ENCODE measurements at places on chromosomes 7 and 10.

GRCh38 chr7:90982228-90982627 is 282.0 kb upstream of the FZD1 start:
- no peak for DNase-seq

- DNase-seq: peak; percentile 48
Observed at GRCh38 chr10:61452151-61452651, 980 bp downstream of the TMEM26 start.

DNA sequence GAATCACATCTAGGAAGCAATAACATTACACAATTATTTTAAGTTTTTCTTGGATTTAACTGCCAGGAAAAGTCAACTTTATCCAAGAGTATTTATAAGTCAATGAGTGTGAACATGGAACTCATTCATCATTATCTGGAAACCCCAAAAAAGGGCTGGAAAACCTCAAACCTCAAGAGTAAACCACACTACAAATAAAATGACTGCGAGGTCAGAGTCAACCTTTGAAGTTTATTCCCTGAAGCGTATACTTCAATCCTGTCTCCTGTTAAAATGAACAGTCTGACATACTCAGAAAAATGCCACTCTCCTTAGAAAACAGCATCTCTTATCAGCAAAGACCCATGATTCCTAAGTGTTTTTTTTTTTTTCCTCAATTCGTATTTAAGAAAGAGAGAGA is 86.5 kb downstream of the RELN start:
- no peak for DNase-seq

- no peak for DNase-seq
Observed at GRCh38 chr10:127905001-127905847, 1.7 kb upstream of the PTPRE start.

GRCh38 chr10:100168313-100168643 is 17.6 kb downstream of the ERLIN1 start:
- DNase-seq: no peak

DNA sequence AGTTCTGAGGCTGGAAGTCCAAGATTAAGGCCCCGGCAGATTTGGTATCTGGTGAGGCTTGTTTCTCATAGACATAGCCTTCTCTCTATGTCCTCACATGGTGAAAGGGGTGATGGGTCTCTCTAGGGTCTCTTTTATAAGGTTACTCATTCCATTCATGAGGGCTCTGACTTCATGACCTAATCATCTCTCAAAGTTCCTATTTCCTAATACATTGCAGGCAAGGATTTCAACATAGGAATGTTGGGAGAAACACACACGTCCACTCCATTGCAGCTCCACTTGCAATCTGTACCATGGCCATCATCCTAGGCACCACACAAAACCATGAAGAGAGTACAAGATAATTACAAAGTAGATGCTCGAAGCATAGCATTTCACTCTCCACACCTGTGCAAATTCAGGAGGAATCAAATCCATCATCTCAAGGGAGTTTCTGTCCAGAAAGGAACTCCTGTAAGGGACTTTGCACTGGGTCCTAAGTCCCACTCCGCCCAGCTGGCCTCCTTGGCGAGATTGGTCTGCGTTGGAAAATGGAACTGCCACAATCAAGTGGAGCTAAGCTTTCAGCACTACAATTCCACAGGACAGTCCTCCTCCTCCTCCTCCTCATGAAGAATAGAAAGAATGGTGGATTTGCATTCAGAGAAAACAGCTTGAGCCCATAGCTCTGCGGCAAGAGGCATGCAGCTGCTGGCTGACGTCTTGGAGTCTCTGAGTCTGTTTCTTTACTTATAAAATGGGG is 8.8 kb downstream of the DDC start:
- no peak for DNase-seq

DNA sequence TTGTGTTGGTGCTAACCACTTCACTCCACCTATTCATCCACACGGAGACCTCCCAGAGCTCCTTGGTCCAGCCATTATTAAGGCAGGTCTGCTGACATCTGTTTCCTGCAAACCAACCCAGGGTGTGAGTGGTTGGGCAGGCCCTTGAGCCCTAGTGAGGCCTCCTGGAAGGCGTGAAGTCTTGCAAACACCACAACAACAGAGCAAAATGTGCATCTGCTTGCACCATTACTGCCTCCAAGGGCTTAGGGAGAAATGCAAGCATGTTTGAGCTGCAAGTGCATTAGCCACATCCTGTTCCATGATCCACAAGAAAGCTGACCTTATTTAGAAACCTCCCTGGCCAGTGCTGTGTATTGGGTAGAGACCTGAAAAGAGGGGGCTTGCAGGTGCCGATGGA is 325.5 kb downstream of the GRID1 start:
- DNase-seq: no peak

GRCh38 chr7:141218941-141219340 is 145.1 kb downstream of the TMEM178B start:
- DNase-seq: no peak

- peak; percentile 52 for DNase-seq
Observed at GRCh38 chr10:3482200-3482993, 302.6 kb downstream of the KLF6 start.

GRCh38 chr7:51128545-51129435 is 187.8 kb downstream of the COBL start:
- DNase-seq: no peak

GRCh38 chr10:33229949-33230267 is 104.6 kb downstream of the NRP1 start:
- DNase-seq: no peak

DNA sequence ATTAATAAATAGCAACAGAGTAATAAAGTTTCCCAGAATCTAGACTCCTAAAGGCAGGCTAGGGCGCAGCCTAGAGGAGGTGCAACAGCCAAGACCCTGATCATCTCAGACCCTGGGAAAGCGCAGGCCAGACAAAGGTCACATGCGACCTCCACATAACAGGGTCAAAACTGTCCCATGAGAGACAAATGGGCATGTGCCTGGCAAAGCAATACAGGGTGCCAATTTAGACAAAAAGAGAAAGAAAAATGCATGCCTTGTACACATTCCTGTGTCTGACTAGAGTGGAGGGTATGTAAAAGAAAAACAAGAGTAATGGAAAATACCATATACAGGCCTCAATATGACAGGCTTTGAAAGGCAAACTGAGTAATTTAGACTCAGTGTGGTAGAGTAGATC is 22.2 kb downstream of the MPP7 start:
- DNase-seq: no peak

DNA sequence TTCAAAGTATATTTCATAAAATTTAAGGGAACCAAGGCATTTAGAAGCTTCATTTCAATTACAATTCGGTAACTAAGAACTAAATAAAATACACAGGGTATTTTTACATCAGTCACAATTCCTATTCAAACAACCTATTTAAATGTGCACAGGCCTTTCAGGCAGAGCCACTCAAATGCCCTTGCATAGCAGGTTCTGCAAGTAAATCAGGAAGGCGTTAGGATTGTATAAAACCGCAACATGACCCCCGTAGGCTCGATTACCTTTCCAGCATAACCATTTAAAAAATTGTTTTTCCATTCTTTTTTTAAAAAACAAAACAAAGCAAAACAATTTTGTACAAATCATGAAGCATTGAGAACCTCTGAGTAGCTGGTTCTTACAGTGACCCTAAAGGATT is 289.9 kb upstream of the SP8 start:
- no peak for DNase-seq

GRCh38 chr7:91043924-91044645 is 220.1 kb upstream of the FZD1 start:
- DNase-seq: no peak

GRCh38 chr10:19096501-19097073 is 48.0 kb downstream of the MALRD1 start:
- no peak for DNase-seq

DNA sequence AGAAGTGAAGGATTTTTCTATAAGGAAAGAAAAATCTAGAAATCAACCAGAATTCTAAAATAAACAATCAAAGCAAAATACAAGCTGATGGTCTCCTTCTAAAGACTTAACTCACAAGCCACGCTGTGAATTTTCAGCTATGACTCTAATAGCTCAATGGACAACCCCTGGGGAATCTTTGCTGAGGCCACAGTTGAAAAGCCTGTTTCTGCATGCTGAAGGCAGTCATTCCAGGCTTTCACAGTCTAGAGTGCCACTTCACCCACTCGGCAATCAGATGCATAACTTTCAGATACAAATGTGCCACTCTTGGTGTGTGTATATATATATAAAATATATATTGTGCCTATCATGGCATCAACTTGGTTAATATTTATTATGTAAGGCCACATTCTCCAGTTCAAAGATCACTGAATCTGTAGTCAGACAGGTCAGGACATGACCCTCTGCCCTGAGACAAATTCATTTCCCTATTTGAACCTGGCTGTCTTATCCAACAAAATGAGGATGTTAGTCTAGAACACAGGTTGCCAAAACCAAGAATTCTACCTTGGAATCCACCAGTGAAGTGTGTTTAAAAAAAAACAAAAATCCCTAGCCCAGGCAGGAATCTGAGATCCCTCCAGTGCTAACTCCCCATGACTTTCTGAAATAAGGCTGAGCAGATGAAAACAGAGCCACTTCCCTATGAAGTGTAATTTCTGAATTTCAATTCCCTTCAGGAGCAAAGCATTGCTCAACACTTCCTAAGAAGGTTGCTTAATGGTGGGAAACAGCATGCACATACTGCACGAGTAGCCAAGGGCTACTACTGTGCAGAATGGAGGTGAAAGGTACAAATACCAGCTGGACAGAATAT is 9.9 kb downstream of the LIPA start:
- no peak for DNase-seq

DNA sequence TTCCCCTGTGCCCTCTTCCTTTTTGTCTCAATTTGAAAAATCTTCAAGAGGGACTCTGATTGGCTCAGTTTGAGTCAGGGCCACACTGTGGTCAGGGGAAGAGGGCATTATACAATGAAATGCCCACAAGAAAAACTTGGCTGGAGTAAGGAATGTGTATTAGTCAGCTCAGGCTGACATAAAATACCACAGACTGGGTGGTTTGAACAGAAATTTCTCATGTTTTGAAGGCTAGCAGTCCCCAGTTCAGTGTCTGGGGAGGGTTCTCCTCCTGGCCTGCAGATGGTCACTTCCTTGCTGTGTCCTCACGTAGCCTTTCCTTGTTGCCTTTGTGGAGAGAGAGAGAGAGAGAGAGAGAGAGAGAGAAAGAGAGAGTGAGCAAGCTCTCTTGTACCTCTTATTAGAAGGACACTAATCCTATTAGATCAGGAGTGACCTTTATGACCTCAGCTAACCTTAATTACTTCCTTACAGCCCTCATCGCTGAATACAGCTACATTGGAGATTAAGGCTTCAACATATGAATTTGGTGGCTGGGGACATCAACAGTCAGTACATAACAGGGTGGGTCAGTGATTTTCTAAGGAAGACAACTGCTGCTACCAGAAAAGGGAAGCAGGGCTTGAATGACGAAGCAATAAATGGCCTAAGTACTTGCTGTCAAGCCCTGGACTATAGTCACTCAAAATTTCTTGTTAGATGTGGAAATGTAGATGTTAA is 25.8 kb upstream of the FAM13C start:
- no peak for DNase-seq

GRCh38 chr7:28269700-28270361 is 89.2 kb upstream of the JAZF1 start:
- no peak for DNase-seq

- DNase-seq: no peak
Observed at GRCh38 chr7:49403844-49404243, 369.6 kb upstream of the VWC2 start.

DNA sequence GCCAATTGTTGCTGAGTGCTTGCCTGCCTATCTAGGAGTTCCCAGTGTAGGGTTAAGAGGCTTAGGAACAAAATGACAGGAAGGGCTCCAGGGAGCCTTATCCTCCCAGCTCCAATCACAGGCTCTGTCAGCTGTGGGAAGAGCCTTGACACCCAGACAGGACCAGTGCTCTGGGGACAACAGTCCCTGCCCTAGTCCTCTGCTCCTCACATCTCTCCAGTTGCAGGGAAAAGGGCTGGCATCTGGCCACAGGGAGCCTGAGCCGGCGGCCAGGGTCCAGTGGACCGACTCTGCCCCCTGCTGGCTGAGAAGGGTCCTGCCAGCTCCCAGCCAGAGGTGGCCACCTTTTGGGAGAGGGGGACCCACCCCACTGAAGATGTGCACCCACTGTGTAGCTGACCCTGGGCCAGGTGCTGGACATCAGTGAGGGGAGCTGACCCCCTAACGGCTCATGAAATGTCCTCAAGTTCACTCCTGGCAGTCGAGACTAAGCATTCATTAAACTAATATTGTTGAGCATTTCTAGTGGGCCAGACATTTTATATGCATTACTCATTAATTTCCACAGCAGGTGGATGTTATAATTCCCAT is 17.6 kb downstream of the DNAJB12 start:
- DNase-seq: peak; percentile 88

DNA sequence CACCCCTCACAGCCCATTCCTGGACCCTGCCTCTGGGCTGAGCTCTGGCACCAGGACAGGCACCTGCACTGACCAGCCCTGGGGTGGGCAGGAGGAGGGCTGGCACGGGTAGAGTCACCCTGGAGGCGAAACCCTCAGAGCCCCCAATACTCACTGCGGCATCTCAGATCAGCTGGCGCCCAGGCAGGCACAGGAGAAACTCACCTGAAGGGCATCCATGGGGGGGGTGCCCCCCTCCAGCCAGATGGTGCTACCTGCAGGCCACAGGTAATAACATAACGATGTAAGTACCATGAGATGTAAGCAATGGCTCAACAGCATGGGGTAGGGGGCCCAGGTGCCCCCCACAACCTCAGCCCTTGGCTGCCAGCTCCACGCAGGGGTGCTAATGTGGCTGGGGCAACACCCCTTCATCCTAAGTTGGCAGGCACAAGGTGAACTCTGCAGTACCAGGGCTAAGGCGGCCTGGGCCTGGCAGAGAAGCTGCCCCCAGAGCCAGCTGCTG is 12.1 kb upstream of the PYROXD2 start:
- no peak for DNase-seq

- no peak for DNase-seq
Observed at GRCh38 chr7:5211730-5212482, 21.9 kb downstream of the WIPI2 start.

GRCh38 chr10:33428682-33429081 is 94.2 kb upstream of the NRP1 start:
- DNase-seq: no peak

DNA sequence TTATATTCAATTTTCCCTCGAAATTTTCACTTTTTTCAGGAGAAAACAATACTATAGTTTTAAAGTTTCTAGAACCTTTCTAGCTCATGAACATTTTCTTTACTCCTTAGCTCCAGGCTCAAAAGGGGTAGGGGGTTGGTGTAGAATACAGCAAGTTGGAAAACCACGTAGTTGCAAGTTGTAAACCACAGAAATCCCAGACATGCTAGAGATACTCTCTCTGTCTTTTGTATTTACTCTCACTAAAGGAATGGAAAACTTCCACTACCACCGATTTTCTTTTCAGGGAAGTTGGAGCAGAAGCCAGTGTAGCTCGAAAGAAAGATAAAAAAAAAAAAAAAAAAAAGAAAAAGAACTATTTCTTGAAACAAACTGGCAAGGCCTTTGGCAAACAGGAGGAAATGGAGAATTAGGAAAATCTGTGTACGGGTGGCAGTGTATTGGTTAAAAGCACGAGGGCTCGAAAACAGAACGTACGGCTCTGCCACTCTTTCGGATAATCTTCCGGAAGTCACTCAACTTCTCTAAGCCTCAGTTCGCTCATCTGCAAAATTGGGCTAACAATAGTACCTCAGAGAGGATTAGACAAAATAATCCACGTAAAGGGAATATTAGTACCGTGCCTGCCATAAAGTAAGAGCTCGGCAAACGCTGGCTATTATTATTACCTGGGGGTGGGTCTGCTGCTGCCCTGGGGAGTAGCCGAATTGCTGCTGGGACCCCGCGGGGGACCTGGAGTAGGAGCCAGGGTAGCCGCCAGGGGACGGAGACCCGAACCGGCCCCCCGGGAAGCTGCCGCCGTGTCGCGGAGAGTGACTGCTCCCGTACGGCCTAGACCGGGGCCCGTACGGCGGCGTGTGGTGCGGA is 628 bp downstream of the MPLKIP start:
- DNase-seq: no peak

GRCh38 chr10:85741626-85742300 is 624.8 kb downstream of the GRID1 start:
- DNase-seq: no peak
